Activated CD4-positive, alpha-beta T cell treated with anti-CD3 and anti-CD28 coated beads, Interleukin-2, amount 10 ng/mL, durations not matched to agents 7 days and 5 days (primary cell): ENCODE measurements at places on chromosomes 2 and 18. TPM values are rescaled to one million over a fixed set of nuclear protein-coding genes. Genes with fewer than 3 reads are reported as not detected.

The SIX2 gene
- not detected for total RNA-seq

The AMER3 gene
- total RNA-seq, result not detected

DNA sequence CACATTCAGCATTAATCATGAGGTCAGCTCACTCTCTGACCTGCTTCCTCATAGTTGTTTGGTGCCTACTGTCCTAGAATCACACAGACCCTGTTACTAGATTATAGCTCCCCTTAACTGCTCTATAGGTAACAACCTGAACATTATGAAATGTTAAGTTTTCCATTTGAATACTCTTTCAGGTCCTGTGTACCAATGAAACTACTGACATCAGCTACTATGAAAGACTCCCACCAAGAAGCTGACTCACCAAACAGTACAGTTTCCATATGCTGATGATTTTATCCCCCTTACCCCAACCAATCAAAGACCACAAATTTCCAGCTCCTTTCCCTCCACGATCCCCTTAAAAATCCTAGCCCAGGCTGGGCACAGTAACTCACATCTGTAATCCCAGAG, 56.3 kb downstream of the SRBD1 start:
- no peaks in the 10 kb centered on the region for H3K27me3 ChIP-seq
- H3K4me1 ChIP-seq, result peaks cover 16% of the 10 kb centered on the region
- H3K36me3 ChIP-seq, result peaks cover 51% of the 10 kb centered on the region
- DNase-seq, result no peak

GRCh38 chr18:32507093-32507492, 36.4 kb upstream of the GAREM1 start:
- no peaks in the 10 kb centered on the region for H3K36me3 ChIP-seq
- no peak overlapping the region for H3K27ac ChIP-seq
- peaks cover 3% of the 10 kb centered on the region for H3K27me3 ChIP-seq
- DNase-seq, result no peak

GRCh38 chr2:189287982-189288521, 108.5 kb upstream of the COL5A2 start:
- H3K4me1 ChIP-seq, result peaks cover 4% of the 10 kb centered on the region
- H3K4me3 ChIP-seq, result no peak overlapping the region
- H3K27ac ChIP-seq, result no peak overlapping the region
- H3K36me3 ChIP-seq, result no peaks in the 10 kb centered on the region
- DNase-seq, result no peak
- H3K27me3 ChIP-seq, result no peaks in the 10 kb centered on the region

- peaks cover 11% of the 10 kb centered on the region for H3K27me3 ChIP-seq
- no peak for DNase-seq
- H3K4me1 ChIP-seq, result no peaks in the 10 kb centered on the region
- H3K36me3 ChIP-seq, result no peaks in the 10 kb centered on the region
Measured at GRCh38 chr18:76306685-76307292, 188.3 kb downstream of the ZNF516 start.

DNA sequence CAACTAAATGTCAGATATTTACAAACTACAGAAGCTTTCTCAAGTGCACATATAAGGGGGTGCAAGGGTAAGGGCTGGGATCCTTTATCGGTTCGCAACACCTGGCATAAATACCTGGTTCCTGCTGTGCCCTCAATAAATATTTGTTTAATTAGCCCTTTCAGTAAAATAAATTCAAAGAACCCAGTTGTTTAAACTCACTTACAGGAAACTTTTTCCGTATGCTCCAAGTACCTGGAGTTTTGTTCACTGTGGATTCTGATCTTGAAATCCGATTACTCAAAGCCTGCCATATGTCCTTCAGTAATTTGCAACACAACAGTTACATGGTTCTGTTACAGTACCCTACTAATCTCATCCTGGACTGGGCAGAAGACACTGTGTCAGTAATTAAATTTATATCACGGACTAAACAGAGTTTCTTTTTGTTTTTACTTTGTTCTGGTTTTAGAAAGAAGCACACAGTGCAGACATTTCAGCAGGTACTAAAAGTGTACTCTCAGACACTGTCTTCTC, 36.9 kb downstream of the TBC1D8 start:
- peaks cover 1% of the 10 kb centered on the region for H3K27me3 ChIP-seq
- no peak overlapping the region for H3K27ac ChIP-seq
- no peak overlapping the region for H3K4me3 ChIP-seq
- DNase-seq, result no peak
- H3K36me3 ChIP-seq, result no peaks in the 10 kb centered on the region

GRCh38 chr2:64865073-64865830, 123.9 kb upstream of the SLC1A4 start:
- H3K36me3 ChIP-seq, result no peaks in the 10 kb centered on the region
- no peak overlapping the region for H3K27ac ChIP-seq
- DNase-seq, result peak; percentile 56
- H3K4me1 ChIP-seq, result peaks cover 3% of the 10 kb centered on the region
